ENCODE measurements at places on chromosomes 6 and 20.

GRCh38 chr6:88376197-88376596 lies 210.1 kb upstream of the CNR1 start:
- DNase-seq, result no peak

DNA sequence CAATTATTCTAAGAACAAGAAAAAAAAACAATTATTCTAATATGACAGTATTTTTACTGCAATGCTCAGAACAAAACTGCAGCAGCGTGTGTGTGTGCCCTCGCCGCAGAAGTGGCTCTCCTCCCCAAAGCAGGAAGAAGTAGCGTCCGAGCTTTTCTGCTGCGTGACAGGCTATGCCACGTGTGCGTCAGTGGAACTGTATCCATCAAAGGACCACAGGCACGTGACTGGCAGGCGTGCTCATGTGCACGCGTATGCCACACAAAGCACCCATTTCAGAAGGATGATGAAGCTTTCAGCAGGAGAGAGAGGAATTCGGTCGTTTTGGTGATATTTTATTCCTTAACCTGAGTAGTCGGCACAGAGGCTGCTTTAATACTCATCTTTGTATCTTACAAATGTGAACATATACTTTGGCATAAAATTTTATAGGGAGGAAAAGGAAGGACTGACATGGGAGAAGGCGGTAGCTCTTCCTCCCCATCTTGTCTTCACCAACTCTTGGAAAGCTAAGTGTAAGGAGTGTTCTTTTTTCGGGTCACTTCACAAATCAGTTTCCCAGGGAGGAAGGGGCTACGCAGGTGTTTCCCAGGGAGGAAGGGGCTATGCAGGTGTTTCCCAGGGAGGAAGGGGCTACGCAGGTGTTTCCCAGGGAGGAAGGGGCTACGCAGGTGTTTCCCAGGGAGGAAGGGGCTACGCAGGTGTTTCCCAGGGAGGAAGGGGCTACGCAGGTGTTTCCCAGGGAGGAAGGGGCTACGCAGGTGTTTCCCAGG lies 3.4 kb downstream of the TCFL5 start:
- DNase-seq, result no peak

DNA sequence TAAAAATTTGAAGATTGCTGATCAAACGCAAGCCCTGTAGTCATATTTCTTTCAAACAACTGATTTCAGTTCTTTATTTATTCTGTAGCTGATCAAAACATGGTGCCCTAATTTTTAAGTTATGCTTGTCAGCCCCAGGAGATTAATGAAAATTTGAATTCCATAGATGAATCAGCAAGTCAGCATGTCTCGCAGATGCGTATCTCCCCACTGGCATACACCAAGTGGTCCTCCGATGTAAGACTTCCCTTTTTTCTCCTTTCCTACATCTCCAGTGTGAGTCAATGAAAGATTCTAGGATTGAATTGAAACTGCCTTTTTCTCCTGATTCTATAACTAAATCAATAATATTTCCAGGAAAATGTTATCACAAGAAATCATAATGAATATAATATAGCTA lies 539.6 kb upstream of the NOX3 start:
- no peak for DNase-seq

DNA sequence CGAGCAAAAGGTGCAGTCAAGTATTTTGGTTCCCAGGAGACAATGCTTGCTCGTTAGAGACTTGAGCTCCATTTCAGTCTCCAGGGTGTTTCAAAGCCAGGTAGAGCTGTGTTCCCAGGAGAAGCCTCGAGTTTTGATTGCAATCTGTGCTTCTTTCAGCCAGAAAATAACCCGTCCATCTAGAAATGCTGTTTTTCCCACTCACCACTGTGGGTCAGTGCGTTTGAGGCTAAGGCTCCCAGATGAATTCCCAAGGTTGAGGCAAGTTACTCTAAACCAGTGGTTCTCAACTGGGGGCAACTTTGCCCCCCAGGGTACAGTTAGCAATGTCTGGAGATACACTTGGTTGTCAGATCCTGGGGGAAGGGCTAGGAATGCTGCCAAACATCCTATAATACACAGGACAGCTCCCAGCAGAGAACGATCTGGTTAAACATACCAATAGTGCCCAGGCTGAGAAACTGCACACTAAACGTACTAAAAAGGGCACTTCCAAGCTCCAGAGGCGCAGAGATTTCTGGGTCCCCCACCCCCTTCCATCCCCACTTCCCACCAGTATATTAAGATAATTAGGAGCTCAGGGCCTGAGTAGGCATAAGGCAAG lies 13.8 kb downstream of the BMP7 start:
- DNase-seq, result no peak

GRCh38 chr6:36678488-36679042 lies at the start of gene CDKN1A:
CDKN1A (plus strand) TSS chr6:36678714; CDS start chr6:36684102, 5,388 bp downstream.
- peak; percentile 68 for DNase-seq

- no peak for DNase-seq
Observed at GRCh38 chr6:44498436-44498835, 110.9 kb downstream of the CDC5L start.

DNA sequence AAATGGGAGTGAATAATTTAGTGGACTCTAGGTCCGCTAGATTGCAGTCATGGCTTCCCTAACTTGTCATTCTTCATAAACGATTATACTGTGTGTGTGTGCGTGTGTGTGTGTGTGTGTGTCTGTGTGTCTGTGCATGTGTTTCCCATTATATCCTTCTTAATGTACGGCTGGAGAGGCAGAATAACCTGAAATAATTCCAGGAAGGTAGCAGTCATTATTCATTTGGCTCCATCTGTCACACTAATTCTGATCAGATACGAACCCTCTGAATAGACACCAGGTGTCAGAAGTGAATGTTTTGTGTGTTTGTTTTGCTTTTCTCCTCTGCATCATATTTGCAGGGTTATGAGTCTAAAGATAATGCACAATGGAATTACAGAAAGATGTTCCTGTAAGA lies 372.9 kb downstream of the DOK5 start:
- DNase-seq, result no peak

DNA sequence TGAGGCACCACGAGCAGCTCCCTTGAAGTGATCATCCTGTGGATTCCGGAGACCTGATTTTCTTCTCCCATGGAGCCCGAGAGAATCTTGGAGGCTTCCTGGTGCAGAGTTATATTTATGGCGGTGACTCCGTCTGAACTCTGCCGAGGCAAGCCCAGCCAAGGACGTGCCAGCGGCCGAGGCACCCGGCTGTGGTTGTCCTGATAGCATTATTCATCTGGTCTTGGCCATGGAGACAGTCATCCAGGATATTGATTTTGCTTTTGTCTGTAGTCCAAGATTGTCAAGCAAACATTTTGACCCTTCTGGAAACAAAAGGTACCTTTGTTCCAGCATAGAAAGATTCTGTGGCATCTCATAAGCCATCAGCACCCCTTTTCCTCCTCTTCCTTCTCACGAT lies 163.3 kb downstream of the SCML4 start:
- DNase-seq, result no peak

DNA sequence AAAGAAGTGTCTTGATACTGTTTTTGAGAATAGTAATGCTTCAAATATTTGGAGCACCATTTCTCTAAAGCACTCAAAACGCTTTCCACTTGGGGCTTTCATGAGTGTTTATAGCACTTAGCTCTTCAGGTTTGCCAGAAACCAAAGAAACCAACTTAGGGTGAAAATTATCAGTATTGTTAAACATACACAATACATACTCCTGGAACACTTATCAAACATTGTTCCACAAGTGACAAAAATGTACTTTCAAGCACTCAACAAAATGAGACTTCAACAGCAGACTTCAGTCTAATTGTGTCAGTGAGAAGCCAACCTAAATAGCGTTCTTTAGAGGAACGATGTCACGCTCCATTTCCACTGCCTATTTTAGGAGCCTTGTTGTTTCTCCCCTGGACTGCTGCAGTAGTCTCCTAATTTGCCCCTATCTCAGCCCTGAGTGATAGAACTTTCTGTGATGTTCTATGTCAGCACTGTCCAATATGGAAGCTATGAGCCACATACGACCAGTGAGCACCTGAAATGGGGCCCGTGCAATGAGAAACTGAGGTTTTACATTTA lies 461.3 kb downstream of the KIF16B start:
- DNase-seq, result no peak

DNA sequence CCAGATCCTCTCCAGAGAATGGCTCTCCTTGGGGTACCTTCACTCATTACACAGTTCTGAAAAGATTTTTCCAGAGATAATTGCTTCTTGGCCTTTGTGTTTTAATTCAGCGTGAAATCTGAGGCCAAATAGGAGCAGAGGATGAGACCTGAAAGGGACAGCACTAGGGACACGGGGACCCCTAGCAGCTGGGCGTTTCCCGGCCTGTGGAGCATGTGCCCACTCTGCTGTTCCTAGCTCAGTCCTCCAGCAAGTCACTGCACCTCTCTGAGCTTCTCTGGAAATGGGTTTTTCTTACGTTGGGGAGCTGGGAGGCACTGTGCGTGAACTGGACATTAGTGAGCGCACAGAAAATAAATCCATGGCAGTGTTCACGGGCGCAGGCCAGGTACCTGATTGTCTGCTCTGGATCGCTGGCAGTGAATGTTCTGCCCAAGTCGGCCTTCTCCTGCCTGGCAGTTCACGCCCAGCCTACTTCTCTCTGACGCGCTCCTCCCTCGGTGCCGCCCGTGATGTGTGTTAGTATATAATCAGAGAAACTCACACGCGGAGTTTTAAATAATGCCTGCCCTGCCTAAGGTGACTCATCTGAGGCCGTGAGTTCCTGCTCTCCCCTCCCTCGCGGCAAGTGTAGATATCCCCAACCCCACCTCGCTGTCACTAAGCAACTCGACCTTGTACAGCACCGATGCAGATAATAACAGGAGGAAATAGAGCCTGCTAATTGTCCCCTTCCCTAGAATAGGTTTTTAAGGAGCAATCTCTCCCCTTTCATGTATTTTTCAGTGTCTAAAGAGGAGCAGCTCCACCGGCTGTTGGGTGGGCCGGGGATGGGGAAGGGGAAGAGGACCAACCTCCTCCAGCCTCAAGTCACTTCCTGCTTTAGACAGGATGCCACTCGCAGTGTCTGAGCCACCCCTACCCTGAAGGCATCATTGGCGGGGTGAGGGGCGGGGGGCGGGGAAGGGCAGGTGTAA lies 2.7 kb upstream of the TUBB2A start:
- no peak for DNase-seq

GRCh38 chr6:1372690-1373089 lies 16.7 kb upstream of the FOXF2 start:
- no peak for DNase-seq

- DNase-seq, result no peak
Observed at GRCh38 chr6:88483424-88483823, 317.3 kb upstream of the CNR1 start.

GRCh38 chr20:46351357-46352058 lies 43.2 kb upstream of the CDH22 start:
- DNase-seq, result no peak

DNA sequence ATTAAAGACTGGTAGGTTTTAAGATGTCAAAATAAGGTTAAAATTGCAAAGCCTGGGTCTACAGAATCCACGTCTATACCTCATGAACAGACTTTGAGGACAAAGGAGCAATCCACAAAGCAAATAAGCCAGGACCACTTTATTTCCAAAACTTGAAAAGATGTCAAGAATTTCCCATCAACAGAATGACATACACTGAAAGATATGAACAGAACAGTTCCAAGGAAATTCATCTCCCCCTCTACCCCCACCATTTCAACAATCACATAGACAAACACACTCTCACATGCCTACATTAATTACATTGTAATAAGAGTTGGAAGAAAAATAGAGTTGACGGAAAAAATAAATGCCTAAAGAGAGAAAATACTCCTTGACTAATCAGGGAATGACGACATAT lies 45.2 kb upstream of the NHSL1 start:
- no peak for DNase-seq

DNA sequence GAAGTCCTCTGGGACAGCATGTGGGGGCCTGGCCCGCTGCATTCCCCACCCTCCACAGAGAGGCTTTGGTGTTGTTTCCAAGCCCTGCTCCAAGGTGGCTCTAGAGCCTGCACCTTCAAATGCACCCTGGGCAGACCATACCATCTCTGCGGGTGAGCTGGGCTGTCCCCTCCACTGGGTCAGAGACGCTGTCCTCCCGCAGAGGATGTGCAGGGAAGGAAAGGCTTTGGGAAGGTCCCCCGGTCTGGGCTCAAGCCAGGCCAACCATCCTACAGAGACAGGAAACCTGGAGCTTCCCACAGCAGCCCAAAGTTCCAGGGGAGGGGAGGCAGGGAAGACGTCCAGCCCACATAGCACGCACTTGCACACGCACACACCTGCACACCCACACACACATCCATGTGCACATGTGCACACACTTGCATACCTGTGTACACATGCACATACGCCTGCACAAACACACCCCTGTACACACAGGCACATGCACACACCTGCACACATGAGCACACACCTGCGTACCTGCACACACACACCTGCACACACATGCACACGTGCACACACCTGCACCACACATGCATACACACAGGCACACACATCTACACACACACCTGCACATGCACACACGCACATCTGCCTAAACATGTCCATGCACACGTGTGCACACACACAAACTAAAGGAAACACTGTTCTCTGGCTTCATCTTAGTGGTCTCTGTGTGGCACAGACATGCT lies 155.4 kb downstream of the ERMARD start:
- no peak for DNase-seq

- no peak for DNase-seq
Observed at GRCh38 chr20:64232794-64233193, 22.8 kb upstream of the PCMTD2 start.

GRCh38 chr20:42276718-42277602 lies 658.8 kb upstream of the CHD6 start:
- no peak for DNase-seq

GRCh38 chr20:57652606-57653545 lies 32.6 kb upstream of the ZBP1 start:
- no peak for DNase-seq

GRCh38 chr6:104940893-104941728 lies 15.8 kb upstream of the LIN28B start:
- DNase-seq, result no peak

DNA sequence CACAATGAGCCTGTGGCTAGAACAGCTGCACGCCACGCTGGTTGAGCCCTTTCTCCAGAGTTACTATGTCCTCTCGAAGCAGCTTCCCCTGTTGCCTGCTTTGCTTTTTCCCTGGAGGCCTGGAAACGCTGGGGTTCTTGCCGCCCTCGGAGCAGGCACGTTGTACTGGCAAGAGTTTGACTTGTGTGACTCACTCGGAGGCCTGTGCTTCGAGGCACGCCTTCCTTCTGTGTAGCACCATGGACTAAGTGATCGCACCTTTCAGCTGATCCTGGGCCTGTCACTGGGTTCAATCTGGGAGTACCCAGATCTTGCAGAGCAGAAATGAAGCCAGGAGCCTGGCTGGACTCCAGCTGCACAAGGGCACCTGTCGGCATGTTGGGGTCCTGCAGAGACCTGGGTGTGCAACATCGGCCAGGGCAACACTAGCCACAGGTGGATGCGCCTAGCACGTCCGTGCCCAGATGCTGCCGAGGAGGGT lies 5.2 kb downstream of the INSM1 start:
- no peak for DNase-seq

DNA sequence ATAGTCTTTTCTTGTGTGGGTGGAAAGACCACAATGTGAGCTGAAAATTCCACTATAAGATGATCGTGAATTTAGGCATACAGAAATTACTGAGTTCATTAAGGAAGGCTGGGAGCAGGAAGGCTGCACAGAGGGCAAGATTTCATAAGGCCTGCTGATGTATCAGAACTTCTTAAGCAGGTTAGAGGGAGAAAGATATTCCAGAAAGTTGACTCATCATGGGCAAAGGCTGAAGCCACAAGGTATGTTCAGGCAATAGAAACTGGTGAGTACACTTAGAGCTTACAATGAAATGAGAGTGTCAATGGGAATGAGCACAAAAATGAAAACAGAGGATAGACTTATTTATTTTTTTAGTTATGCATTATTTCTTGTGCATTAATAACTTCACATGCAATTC lies 618.6 kb downstream of the CBLN4 start:
- no peak for DNase-seq

GRCh38 chr20:58579819-58580473 lies 64.7 kb upstream of the APCDD1L start:
- DNase-seq, result no peak
